Right renal cortex interstitium (tissue), 3 donors: ENCODE measurements at places on chromosomes 6 and 20. TPM values are rescaled to one million over a fixed set of nuclear protein-coding genes. Genes with fewer than 3 reads are reported as not detected.

Gene NRSN1
- 0.36 TPM for polyA plus RNA-seq

Gene PRR3
- polyA plus RNA-seq, result 31.5 TPM

Gene DEFB121
- not detected for polyA plus RNA-seq

Gene CST7
- 0.79 TPM for polyA plus RNA-seq

Gene CST3
- 139 TPM for polyA plus RNA-seq

Gene ADGRF4
- 0.12 TPM for polyA plus RNA-seq

Gene CPNE5
- 12.4 TPM for polyA plus RNA-seq

Gene CRIP3
- 3.2 TPM for polyA plus RNA-seq

Gene GOPC
- polyA plus RNA-seq, result 64.6 TPM

Gene LTB
- 1.4 TPM for polyA plus RNA-seq

Gene KHDC1L
- polyA plus RNA-seq, result not detected

Gene DEFB116
- polyA plus RNA-seq, result not detected

Gene POU5F1
- polyA plus RNA-seq, result 1.2 TPM

Gene ZSCAN16
- polyA plus RNA-seq, result 12.1 TPM

Gene SLC32A1
- polyA plus RNA-seq, result 1.2 TPM

Gene PPP1R3G
- 1.7 TPM for polyA plus RNA-seq

Gene ADGB
- 0.67 TPM for polyA plus RNA-seq

Gene SLC35D3
- polyA plus RNA-seq, result not detected

Gene BYSL
- 32.2 TPM for polyA plus RNA-seq

Gene GUCA1A
- 0.15 TPM for polyA plus RNA-seq

Gene CEBPB
- 3.1 TPM for polyA plus RNA-seq

Gene RFX6
- not detected for polyA plus RNA-seq

Gene SLC24A3
- 4.2 TPM for polyA plus RNA-seq

Gene NECAB3
- polyA plus RNA-seq, result 15.0 TPM

Gene BACH2
- 11.3 TPM for polyA plus RNA-seq

Gene KIFC1
- 43.3 TPM for polyA plus RNA-seq
